Stimulated activated CD8-positive, alpha-beta memory T cell treated with anti-CD3 and anti-CD28 coated beads, Interleukin-15, amount 100 ng/mL, for 1 hour (primary cell): ENCODE measurements at places on chromosomes 6 and 20.

GRCh38 chr6:150894191-150894744, 28.8 kb downstream of the MTHFD1L start:
- DNase-seq = no peak

GRCh38 chr20:8587810-8588209, 455.7 kb downstream of the PLCB1 start:
- DNase-seq = no peak

GRCh38 chr6:48959251-48960060, 503.6 kb downstream of the MMUT start:
- DNase-seq = no peak

GRCh38 chr20:40959325-40960092, 69.1 kb upstream of the TOP1 start:
- DNase-seq = no peak

- no peak for DNase-seq
Measured at GRCh38 chr6:153027480-153027879, 25.0 kb upstream of the MTRF1L start.

GRCh38 chr6:3046295-3046694, 22.0 kb upstream of the RIPK1 start:
- no peak for DNase-seq

DNA sequence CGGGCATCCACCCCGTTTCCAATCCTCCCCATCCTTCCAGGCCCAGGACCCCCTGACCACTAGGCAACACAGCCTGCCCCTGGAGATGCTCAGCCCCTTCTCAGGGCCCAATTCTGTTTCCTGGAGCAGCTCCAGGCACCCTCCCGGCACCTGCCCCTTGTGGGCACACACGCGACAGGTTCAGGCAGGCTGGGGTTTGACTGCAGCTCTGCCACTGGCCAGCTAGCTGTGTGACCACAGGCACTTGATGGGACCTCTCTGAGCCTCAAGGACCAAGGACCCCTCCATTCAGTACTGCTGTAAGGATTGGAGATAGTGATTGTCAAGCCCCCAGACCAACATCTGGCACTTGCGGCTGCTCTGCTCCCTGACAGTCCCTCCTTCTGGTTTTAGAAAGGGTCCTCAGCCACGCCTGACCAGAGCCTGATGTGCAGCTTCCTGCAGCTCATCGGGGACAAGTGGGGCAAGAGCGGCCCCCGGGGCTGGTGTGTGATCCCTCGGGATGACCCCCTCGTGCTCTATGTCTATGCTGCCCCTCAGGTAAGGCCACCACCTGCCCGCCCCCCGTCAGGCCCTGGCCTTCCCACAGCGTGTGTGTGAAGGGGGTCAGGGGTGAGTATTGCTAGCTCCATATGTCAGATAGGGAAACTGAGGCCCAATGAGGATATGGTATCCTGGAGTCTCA, 21.7 kb downstream of the FGD2 start:
- DNase-seq = no peak

DNA sequence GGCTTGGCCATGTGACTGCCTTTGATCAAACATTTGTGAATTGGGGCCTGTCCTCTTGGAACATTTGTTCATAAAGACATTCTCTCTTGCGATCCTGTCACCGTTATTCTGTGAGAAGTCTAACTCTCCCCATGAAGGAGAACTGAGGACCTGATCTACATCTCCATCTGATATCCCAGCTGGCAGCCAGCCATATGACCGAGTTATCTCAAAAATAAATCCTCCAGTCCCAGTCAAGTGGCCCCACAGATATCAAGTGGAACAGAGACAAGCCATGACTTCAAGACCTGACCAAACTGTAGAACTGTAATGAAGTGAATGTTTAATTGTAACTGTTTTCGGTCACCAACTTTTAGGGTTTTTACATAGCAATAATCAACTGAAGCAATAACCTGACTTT, 25.7 kb downstream of the SNX3 start:
- no peak for DNase-seq

DNA sequence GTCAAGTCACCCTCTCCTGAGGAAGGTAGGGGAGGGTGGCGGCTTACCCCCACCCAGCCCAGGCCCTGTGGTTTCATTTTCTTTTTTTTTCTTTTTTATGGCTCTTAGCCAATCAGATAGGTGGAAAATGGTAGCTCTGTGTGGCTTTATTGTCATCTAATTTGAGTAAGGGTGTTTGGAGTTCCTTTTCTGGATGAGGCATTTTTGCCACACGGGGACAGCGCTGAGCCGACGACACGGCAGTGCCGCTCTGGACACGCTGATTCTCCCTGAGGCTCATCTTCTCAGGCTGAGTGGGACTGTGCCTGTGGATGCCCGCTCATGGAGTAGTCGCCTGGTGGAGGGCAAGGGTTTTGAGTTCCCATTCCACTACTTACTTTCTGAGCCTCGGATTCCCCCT, 37.6 kb upstream of the ANGPT4 start:
- DNase-seq = no peak

- no peak for DNase-seq
Measured at GRCh38 chr6:137305691-137306090, 86.5 kb upstream of the IFNGR1 start.

DNA sequence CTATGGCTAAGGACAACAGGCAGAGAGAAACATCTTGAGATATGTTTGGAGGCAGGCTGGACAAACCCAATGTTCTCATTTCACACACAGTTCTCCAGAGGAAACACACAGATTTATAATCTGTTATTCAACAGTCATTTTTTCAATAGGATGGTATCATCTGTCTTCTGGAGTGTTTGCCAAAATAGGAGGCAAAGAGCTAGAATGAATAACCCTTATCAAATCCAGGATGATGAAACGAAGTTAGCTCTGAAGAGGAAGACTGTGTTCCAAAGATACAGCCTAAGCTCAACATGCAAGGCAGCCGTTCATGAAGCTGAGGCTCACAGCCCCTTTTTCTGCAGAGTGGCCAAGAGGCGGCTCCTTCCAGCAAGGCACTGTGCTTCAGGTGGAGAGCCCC, 70.8 kb downstream of the PPP1R3G start:
- no peak for DNase-seq

GRCh38 chr6:2467929-2468600, 222.7 kb upstream of the GMDS start:
- DNase-seq = no peak

DNA sequence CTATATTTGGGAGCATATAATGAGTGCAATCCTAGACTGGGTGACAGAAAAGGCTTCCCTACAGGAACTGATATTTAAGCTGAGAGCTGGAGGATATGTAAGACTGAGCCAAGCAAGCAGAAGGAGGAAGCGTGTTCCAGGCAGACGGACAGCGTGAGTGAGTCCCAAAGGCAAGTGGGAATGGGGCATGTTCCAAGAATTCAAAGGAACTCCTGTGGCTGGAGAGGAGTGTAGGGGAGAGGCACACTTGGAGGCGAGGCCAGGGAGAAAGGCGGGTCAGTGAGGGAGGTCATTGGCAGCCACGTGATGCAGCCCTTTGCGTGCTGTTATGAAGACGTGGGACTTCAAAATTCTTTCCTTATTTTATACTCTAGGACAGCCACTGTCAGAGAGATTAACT, 27.9 kb upstream of the SGK1 start:
- no peak for DNase-seq

- no peak for DNase-seq
Measured at GRCh38 chr6:108799354-108799717, 48.9 kb upstream of the ARMC2 start.

GRCh38 chr6:66926060-66926459, 1219.0 kb upstream of the EYS start:
- DNase-seq = no peak

DNA sequence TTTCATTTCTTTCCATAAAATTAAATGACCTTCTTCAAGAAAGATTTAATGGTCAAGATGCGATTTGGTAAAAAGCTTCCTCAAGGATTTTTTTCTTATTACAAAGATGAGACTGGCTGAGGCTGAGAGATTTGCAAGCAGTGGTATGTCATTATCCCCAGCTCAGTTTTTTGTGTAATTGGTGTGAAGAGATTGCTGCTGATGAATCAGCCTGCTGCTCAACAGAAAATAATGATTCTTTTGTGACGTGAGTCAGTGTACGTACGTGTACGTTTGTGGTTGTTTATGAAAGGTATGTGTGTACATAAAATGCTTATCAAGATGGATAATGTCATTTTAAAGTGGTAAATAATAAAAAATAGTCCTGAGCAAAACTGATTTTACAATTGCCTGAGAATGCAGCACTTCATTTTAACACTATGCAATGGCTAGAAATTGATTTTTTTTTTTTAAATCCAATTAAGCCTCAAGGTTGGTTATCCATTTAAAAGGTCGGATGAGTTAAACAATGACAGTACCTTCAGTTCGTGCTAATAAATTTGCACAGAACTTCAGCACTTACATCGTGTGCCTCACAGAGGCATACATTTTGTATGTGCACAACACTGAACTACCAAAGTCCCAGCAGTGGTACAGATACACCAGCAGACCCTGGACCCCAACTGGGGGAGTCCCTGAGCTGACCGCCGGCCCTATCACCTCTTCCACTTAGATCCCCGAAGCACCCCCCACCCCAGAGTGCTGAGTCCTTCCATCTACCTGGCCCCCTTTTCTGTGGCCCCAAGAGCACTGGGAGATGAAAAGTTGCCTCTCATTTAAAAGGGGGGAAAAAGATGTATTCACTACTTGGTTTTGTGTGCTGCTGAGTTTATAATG, 9.7 kb upstream of the NPEPL1 start:
- DNase-seq = no peak
